ENCODE measurements at places on chromosomes 4 and X.

DNA sequence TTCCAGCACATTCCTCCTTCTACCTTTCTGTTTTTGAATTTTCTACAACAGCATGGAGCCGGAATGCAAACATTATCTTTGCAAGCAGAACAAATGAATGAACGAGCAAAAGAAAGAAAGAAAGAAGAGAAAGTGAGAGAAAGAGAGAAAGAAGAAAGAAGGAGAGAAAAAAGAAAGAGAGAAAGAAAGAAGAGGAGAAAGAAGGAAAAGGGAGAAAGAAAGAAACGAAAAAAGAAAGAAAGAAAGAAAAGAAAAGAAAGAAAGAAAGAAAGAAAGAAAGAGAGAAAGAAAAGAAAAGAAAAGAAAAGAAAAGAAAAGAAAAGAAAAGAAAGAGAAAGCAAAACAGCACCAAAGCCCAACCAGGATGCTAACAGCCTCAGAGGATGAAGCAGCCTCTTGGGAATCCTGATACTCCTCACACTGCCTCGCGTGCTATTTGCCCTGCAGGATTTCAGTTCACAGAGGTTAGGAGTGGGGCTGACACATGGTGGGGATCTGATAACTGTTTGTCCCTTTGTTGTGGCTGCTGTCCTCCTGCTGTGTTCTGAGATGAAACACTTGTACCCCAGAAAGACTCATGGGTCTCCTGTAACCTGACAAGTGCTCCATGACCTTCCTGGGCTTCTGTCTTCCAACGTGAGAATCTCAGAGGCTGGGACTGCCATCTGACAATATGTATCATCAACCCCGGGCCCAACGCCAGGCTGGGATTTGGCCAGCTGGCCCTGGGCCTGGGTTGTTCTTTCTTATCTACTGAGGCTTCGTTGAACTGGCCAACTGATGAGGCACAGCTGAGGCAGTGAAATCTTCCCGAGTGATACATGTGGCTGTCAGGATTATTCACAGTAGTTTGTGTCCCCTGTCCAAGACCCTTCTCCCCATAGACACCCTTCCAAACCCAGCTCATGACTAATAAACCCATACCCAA lies 61.0 kb downstream of the SEPSECS start:
- no peak for DNase-seq

DNA sequence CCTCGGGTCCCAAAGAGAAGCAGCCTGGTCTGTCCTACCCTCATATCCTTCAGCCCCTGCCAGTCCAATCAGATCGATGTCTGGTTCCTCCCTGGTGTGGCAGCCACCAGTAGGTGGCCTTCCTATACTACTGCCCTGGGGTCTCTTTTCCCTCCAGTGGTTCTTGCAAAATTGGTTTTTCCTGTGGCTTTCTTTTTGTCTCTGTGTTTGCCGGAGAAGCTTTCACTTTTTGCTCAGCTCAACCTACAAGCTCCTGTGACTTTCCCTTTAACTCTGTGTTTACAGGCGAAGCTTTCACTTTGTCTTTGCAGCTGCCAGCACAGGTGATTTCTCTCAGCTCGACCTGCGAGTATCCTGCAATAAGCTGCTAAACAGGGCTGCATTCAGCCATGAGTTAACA lies 46.8 kb downstream of the UGT2A3 start:
- DNase-seq, result no peak

DNA sequence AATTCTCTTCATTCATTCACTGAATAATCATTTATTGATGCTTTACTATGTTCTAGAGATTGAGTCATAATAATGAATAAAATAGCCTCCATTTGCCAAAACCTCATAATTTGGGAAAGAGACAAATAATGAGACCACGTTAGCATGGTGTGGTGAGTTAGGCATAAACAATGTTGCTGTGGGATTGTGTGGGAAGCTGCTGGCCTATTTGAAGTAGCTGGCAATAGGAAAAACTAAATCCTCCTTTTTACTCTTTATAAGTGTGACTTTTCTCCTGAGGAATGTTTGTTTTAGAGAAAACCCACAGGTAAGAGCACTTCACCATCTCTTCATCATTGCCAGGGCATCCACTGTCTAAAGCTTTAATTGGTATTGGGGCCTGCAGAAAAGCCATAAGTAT lies 95.3 kb downstream of the AREG start:
- no peak for DNase-seq

DNA sequence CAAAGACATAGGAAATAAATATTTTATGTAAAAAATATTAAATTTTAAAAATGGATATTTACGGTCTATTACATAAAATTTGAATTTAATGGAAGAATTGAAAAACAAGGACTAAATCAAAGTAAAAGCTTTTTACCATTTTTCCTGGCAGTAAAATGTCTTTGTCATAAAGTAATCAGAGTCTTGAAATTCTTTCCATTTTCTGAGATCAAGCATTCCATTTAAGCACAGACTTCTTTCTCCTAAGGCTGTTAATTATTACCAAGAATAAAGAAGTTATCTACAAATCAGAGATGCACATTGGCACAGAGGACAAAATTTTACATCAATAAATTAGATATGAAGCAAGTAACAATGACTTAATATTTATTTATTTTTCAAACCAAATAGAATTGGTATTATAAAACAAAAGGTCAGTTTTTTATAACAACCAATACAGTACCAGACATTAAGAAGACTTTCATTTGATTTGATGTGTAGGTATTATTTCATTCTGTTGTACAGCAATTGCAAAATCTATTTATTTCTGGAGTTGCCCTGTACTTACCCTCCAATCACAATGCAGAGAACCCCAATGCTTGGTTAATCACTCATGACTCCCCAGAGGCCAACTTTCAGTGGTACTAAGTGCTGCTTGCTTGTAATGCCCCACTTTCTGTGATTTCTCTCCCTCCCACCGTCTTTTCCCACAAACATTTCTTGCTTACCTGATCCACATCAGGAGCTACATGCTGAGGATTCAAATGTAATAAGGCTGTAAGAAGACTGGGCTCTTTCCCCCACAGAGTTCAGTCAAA lies 254.6 kb downstream of the GASK1B start:
- no peak for DNase-seq

DNA sequence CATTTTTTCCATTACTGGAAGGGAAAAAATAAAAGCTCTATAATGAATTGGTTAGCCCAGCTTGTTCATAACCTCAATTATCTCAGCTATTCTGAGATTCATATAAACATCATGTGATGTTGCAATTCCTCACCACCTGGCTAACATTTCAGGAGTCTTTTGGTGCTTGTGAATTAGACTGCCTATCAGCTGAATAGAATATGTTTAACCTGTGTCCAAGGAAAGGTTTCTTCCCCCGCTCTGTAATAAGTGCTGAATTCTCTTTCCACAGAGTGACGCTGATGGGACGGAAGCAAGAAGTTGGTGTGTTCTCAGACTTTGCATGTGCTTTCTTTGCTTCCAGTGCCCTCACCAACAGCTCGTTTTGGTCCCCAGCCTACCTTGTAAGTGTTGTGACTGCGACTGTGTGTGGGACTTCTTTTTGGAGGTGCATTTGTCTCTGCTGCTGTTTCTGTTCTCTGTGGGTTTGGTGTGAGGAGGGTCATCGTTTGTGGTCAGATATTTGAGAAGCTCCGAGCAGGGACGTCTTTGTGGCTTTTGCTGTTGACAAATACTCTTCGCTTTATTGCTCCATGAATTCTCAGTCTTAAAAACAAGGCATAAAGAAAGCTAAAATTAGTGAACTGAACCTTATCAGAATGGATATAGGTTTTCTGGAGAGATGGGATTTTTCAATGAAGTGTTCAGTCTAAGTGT lies 61.7 kb downstream of the PPARGC1A start:
- no peak for DNase-seq

DNA sequence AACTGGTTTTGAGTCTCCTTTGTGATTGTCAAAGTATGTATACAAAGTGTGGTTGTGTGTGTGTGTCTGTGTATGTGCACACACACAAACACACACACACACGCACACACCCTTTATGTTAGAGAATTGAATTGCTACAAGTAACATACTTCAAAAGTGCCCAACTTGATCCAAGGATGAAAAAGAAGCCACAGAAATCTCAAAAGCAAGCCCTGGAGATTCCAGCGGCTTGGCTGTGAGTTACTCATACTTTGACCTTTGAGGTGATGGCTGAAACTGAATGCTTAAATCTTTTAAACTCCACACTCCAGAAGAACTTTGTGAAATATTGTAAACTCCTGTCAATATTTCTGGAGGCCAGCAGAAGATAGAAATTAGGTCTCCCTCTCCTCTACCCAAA lies 168.4 kb upstream of the NRK start:
- no peak for DNase-seq

DNA sequence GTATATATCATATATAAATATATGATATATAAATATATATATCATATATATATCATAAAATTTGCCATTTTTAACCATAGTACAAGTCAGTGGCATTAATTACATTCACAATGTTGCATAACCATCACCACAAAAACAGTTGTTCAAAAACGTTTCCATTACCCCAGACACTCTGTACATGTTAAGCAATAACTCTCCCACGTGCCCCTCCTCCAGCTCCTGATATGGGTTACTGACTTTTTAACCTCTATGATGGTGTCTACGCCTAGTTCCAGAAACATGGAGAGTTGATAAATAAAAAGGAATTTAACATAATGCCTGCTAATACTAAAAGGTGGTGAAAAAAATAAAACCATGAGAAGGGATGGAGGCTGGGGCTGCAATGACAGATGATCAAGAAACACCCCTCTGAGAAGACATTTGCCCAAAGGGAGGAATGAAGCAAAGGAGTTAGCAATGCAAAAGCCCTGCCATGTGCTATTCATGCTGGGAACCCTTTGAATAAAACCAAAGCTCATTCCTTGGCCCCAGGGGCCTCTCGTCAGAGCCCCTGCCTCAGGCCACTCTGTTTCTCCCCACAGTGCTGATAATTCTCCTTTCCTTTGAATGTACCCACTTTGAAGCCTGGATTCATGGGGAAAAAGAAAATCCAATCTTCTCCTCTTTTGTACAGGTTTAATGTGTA lies 144.3 kb downstream of the NWD2 start:
- no peak for DNase-seq

GRCh38 chrX:153926858-153927671 lies 1.0 kb upstream of the ARHGAP4 start:
- peak; percentile 27 for DNase-seq

GRCh38 chr4:137572647-137573046 lies 40.4 kb upstream of the PCDH18 start:
- no peak for DNase-seq

DNA sequence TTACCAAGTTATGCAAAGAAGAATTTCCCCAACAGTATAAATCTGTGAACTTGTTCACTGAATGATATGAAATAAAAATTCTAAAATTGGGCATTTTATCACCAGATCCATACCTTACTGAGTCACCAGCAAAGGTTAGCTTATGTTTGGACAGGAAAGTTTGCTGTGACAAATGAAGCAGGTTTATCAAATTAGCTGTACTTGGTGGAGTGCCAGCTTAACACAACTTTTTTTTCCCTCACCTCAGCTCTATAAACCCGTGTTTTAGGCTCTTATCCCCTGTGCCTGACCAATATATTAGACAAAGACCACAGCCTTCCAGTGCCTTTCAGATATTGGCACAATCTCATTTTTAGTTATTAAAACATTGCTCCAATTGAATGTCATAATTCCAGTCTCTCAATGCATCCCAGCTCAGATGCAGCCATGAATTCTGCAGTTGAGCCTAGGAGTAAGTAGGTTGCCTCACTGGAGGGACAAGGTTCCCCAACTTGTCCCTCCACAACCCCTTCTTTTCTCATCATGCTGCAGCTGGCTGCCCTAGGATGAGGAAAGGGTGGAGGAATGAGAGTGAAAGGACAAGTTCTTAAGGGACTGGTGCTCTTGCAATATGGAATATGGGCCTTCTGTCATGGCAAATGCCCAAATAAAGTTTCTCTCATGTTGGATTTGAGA lies 27.0 kb upstream of the PDGFC start:
- DNase-seq, result no peak

- no peak for DNase-seq
Observed at GRCh38 chrX:873016-873415, 242.4 kb downstream of the SHOX start.

GRCh38 chr4:154010371-154010770 lies 221.5 kb upstream of the SFRP2 start:
- no peak for DNase-seq

DNA sequence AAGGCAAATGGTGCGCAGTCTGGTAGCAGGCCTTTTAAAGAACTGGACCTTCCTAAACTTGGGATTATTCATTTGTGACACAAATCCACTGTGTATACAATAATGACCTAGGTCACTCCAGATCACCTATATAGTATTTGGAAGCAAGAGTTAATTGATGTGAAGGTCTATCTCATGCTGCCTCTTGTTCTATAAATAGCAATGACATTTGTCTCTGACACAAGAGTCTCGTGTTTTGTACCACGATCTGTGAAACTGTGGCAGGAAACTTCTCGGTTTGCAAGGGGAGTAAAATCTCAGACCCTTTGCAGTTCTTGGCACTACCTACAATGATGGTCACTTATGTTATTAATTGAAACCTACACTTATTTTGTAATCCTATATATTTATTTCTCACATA lies 1408.4 kb downstream of the PCDH7 start:
- no peak for DNase-seq

GRCh38 chrX:69314436-69315348 lies 149.4 kb upstream of the PJA1 start:
- DNase-seq, result no peak

GRCh38 chr4:92163348-92163747 lies 140.4 kb upstream of the GRID2 start:
- no peak for DNase-seq

- no peak for DNase-seq
Observed at GRCh38 chrX:108640817-108641216, 95.5 kb downstream of the IRS4 start.

DNA sequence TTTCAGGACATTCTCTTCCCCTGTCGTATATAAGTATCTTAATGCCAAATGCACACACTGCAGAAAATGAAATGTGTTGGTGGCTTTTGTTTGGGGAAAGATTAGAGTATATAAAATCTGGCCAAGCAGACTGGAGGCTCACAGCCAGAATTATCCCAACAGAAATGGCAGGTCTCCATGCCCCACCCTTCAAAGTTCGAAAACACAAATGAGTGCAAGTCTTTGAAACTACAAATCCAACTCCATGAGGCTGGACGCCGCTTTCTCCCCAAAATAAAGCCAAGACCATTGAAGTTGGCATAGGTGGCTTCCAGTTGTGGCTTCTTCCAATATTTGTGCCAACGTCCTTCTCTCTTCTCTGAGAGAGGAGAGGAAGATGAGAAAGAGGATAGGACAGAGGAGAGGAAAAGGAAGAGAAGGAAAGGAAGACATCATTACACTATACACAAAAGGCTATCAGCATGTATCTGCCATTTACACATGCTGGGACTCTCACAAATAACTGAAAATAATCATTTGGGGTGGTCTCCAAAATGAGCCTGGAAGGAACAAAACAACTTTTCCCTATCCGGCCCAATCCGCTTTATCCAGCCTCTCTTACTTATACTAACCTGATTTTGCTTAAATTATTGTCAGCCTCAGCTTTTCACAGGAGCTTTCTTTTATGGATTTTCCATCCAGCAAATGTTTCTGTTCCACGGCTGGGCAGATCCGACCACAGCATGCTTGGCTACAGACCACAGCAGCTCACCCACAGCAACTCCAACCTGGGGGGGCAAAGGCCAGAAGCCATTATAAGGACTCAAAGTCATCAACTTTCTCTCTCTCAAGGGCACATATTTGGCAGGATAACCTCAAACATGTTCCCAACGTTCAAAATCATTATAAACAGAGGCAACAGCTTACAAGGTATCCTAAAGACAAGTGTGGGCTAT lies 71.7 kb downstream of the APBB2 start:
- DNase-seq, result no peak

GRCh38 chrX:111410590-111411078 lies 1.4 kb downstream of the DCX start:
- DNase-seq, result no peak

GRCh38 chrX:56618323-56618722 lies 54.9 kb downstream of the UBQLN2 start:
- no peak for DNase-seq

Measured in NCI-H1417 treated with DMSO at 0.1 percent for 48 hours (cell line).